Heart left ventricle (tissue), 16 donors: ENCODE measurements at places on chromosomes 2 and 18. TPM values are rescaled to one million over a fixed set of nuclear protein-coding genes. Genes with fewer than 3 reads are reported as not detected.

NAT8 gene
- not detected for total RNA-seq

- peaks cover 87% of the 10 kb centered on the region for H3K4me1 ChIP-seq
- H3K27ac ChIP-seq, result peak overlapping the region; percentile 43
- no peaks in the 10 kb centered on the region for H3K36me3 ChIP-seq
These were observed 37.2 kb downstream of the PTPRM start for GRCh38 chr18:7604361-7604760.

ALPG gene
- not detected for total RNA-seq

DNA sequence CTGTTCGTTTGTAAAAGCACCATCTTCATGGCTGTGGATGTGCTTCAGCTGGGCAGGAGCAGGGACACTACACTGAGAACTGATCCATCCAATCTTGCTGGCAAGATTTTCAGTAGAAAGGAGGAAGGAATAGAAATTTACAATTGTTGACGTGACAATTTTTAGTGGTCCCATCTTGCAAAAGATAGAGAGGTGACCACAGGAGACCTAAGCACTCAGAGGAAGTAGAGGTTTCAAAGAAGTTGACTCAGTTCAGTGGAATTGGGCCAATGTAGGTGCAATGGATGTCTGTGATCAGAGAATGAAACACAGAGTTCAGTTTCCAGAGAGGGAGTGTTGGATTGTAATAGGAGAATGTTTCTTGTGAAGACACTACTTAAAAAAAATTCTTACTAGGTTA, 1.4 kb downstream of the UGT1A5 start:
- DNase-seq, result no peak
- H3K4me3 ChIP-seq, result no peak overlapping the region
- H3K27ac ChIP-seq, result no peak overlapping the region
- no peaks in the 10 kb centered on the region for H3K36me3 ChIP-seq

BCL11A gene
- 31.9 TPM for total RNA-seq

DNA sequence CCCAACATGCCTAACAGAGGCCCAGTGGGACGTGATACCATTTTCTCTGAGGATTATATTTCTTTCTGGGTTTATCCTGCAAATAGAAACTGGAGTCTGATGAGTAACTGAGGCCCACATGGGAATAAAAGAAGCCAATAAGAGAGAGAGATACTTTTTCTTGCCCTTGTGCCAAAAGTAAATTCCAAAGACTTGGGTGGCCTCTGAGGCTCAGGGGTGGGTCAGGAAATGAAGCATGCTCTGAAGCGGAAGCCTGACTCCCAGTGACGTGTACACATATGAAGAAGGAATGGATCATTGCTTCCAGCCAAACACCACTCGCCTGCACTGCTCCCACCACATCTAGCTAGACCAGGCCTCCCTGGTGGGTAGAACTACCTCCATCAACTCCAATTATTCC, 273.6 kb upstream of the NCKAP5 start:
- no peak for DNase-seq
- no peaks in the 10 kb centered on the region for H3K36me3 ChIP-seq
- no peaks in the 10 kb centered on the region for H3K4me1 ChIP-seq
- no peaks in the 10 kb centered on the region for H3K27me3 ChIP-seq

GREB1L gene
- 8.7 TPM for total RNA-seq

IL36RN gene
- not detected for total RNA-seq

DNA sequence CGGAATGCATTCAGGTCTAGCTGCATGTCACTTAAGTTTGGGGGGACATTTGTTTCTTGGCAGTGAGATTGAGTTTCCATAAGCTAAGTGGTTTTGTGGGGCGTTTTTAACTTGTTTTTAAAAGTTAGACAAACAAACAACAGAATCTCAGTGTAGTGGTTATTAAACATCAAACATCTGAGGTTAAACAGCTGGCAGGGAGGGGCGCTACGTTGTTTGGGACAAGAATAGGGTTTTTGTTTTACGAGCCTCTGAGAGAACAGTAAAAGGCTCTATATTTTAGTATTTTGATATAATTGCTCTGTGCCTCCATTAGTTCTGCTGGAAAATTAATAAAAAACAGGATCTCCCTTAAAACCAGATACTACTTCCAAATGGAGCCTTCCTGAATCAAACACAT, 41.6 kb upstream of the TMEM177 start:
- no peak for DNase-seq
- H3K27ac ChIP-seq, result no peak overlapping the region
- no peaks in the 10 kb centered on the region for H3K4me1 ChIP-seq
- no peak overlapping the region for H3K4me3 ChIP-seq
- no peaks in the 10 kb centered on the region for H3K36me3 ChIP-seq

- no peak overlapping the region for H3K4me3 ChIP-seq
- no peaks in the 10 kb centered on the region for H3K27me3 ChIP-seq
- no peaks in the 10 kb centered on the region for H3K36me3 ChIP-seq
- H3K4me1 ChIP-seq, result no peaks in the 10 kb centered on the region
These were observed 9.7 kb downstream of the ITGA4 start for GRCh38 chr2:181466661-181467576.

DNA sequence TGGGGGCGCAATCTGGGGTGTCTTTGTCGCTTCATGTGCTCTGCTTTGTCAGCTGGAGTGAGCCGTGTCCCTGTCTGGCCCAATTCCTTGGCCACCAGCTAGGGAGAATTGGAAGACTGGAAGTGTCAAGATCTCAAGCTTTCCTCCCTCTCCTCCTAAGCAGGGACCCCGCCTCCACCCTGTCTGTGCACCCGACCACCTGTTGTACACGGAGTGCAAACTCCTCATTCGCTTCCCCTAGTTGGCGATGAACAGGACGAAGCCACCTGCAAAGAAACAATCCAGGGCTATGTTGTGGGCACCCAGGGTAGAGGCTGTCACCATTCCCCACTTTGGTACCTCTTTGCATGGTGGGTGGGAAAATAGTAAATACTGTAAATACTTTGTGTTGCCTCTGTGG, 1.7 kb upstream of the DQX1 start:
- no peak overlapping the region for H3K27ac ChIP-seq
- H3K27me3 ChIP-seq, result no peaks in the 10 kb centered on the region
- DNase-seq, result no peak
- H3K36me3 ChIP-seq, result peaks cover 39% of the 10 kb centered on the region
- no peak overlapping the region for H3K4me3 ChIP-seq

BBS5 gene
- 8.4 TPM for total RNA-seq
